ENCODE measurements at places on chromosomes 2 and 18.
A peak's percentile ranks its signal among the peaks of the same experiment; 100 is the strongest.

DNA sequence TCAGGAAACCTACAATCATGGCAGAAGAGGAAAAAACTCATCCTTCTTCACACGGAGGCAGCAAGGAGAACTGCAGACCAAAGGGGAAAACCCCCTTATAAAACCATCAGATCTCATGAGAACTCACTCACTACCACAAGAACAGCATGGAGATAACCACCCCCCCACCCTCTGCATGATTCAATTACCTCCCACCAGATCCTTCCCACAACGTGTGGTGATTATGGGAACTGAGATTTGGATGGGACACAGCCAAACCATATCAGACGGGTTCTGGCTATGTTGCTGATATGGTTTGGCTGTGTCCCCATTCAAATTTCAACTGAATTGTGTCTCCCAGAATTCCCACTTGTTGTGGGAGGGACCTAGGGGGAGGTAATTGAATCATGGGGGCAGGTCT is 28.7 kb upstream of the CCDC150 start:
- no peak for DNase-seq

GRCh38 chr2:226845386-226846116 is 9.7 kb downstream of the RHBDD1 start:
- DNase-seq: no peak

GRCh38 chr18:10274301-10274700 is 180.1 kb upstream of the APCDD1 start:
- no peak for DNase-seq

DNA sequence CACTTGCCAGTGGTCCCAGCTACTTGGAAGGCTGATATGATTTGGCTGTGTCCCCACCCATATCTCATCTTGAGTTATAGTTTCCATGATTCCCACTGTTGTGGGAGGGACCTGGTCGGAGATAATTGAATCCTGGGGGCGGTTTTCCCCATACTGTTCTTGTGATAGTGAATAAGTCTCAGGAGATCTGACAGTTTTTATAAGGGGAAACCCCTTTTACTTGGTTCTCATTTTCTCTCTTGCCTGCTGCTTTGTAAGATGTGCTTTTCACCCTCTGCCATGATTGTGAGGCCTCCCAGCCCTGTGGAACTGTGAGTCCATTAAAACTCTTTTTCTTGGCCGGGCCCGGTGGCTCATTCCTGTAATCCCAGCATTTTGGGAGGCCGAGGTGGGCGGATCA is 265.4 kb upstream of the SPOPL start:
- DNase-seq: no peak

DNA sequence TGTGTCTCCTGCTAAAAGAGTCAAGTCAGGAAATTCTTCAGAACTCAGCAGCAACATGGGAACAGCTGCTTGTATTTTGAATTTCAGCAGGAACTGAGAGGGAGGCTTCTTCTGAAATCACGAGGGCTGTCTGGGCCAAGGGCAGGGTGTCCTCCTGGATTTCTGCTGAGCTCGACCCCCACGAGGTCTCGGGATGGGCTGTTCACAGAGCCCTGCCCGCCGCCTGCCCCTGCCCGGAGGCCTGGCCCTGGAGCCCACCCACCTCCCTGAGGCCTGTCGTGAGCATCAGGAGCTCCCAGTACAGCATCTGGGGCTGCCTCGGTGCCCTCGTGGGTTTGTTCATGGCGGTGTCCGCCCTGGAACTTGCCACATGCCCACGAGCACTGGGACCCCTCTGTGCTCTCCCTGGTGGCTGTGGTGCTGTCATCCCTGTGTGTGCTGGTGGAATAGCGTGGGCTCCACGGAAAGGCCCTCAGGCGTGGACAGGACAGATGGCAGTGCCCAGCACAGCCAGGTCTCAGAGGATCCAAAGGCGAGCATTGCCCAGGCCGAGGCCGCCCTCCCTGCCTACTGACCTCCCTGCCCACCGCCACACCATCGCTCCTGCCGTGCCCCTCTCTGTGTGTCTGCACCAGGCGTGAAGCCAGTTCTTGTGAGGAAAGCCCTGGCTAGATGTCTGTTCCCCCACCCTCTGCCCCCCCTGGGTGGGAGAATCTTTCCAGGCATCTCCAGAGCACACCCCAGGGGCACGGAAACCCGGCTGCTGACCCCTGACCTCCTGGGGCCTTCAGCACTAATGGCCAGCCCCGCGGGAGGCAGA is 25.9 kb downstream of the RAMP1 start:
- DNase-seq: no peak

GRCh38 chr2:46821600-46821999 is 94.0 kb downstream of the MCFD2 start:
- DNase-seq: no peak

- no peak for DNase-seq
Observed at GRCh38 chr2:65675350-65675749, 243.0 kb upstream of the SPRED2 start.

DNA sequence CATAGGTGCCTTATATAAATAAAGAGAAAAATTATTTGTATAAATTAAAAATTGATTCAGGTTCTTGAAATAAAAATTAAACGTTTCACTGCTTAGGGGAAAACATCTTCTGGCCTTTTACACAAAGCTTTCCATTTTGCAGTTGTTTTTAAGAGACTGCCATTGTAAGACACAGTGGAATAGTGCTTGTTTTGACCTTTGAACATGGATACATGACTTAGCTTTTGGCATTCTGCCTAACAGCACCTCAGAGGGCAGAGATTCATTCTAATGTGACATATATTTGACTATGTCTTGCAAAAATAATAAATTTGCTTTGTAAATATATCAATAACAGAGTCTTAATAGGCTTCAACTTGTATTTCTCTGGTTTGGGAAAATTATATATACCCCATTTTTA is 142.1 kb downstream of the SLC4A10 start:
- no peak for DNase-seq

DNA sequence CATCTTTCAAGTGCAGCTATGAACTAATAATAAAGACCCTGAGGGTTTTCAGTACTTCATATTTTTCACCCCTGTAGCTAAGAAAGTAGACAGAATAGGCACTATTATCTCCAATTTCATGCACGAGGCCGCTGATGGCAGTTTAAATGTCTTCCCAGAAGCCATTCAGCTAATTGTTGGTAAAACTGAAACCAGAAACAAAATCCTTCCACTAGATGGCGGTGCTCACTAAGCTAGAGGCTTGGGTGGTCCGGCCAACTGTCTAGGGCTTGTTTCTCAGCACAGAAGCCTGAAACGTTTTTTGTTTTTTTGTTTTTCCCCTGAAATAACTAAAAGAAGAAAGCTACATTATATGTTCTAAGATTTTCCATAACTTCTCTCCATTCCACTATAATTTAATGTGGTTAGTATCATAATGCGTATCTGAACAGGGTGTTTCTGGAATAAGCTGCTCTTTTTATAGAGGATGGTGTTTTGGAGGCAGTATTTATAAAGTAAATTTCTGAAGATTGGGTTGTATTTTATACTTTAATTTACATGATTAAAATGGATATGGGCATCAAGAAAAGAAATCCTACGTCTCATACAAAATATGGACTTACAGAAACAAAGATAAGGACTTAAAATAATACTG is 159.4 kb downstream of the PIK3C3 start:
- DNase-seq: peak; percentile 79
